ENCODE measurements at places on chromosomes 5 and 9.

DNA sequence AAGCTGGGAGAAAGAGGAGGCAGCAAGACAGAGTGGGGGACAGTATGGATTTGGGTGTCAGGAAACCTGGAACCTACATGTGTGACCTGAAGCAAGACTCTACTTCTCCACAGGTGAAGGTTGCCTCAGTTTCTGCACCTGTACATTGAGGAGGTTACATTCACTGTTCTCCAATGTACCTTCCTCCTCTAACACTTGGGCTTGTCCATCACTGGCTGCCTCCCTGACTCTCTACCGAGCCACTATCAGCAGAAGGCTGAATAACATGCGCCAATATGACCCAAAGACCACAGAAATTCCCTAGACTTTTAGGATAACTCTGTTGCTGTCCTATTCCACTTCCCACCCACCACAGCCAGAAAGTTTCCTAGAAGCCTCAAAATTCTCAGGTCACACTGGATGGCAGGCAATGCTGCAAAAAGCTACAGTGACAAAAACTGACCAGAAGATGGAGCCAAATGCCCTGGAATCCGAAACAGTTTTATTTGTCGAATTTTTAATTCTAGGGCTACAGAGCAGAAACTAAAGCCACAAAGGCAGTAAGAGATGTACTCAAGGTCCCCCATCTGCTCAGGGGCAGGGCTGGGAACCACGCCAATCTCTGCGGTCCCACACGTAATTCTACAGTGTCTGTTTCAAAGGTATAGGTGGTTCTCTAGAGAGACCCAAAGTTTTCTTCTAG, 64.4 kb downstream of the FAM114A2 start:
- DNase-seq = peak; percentile 43

DNA sequence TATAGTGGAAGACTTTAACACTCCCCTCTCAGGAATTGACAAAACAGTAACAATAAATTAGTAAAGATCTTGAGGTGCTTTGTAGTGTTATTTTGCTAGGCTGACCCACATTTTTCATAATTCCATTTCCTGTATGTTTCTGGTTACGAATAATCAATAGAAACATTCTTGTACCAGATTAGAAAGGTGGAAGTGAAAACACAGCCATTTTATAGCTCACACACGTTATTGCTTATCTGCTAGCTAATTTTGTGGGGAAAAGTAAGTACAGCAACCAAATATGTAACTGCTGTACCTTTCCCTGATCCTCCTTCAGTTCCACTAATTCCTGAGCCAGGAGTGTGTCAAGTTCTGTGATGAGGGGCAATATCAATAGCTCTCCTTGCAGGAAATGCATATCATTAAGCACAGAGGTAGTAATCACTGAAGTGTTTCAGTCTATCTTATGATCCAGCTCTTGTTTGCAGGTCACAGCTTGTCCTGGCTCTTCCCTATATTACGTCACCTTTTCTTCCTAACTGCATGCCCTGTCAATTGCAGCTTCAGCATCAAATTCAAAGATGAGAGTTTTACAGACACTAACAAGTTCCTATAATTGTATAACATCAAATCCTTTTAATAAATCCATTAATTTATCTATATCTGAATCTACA, 59.4 kb downstream of the MINAR2 start:
- no peak for DNase-seq

DNA sequence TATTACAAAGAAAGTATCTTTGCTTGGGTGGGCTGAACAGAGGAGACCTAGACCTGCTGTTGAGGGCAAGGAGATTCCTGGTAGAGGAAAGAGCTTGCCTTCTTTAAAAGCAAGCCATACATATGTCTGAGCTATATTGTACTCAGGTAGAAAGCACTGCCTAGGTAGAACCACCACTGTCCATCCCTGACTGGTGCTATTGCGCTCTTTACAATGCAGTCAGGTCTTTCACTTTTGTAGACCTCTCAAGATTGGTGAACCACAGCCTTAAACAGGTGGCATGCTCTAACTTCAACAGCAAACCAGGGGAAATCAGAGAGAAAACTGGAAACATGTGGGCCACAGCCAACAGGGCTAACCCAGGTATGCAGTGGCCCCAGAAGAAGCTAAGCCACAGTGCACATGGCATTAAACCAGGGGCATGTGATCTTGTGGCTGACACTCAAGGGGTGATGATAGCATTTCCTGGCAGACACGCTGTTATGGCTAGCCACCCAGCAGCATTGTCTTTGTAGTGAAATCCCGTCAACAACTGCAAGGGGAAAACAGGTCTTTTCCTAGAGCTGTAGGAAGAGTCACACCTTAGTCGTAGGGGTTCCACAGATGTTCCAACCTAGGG, 253.9 kb upstream of the PCSK5 start:
- DNase-seq = no peak

DNA sequence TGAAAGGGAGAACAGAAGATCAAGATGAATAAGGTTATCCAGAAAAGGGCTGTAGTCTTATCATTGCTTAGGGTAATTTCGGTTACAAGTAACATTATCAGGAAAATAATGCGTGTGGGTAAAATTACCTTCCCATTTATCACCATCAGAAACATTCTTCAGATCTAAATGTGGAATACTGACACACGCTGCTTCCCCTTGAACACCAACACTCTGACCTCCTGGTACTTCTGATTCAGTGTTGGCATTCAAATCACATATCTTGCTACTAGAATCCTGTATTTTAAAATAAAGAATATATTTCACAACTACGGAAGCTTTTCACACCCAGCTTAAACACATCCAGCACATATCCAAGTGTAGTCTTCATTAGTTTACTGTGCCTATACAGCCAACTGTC, 70.2 kb downstream of the PKD2L2 start:
- DNase-seq = no peak

- no peak for DNase-seq
Measured at GRCh38 chr9:136625101-136626065, 37.3 kb upstream of the EGFL7 start.

- no peak for DNase-seq
Measured at GRCh38 chr5:39267186-39267585, 47.8 kb upstream of the FYB1 start.

DNA sequence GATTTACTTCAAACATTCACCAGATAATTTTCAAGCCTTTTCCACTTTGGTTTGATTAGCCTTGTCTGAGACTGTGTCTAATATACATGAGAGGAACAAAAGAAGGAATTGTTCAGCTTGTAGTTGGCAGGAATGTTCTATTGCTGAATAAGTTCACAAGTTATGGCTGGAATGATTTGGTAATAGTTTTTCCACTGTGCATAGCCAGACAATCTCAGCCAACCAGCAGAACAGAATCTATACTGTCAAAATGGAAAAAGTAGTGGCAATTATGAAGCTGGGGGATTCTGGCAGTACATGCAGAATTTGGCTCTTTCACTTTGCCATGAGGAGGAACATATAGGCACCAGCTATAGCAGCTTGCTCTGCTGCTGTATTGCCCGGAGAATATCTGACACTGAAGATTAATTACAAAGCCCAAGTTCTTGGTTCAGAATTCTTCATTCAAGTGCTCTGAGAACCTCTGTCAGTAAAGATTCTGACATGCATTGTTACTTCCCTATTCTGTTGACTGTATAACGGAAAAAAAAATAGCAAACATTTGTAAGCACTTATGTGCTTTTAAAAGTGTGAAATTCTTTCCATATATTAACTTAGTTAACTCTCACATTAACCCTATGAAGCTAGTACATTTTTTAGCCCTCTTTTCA, 150.6 kb downstream of the PRR16 start:
- no peak for DNase-seq

GRCh38 chr5:154118893-154119336, 71.6 kb upstream of the GALNT10 start:
- DNase-seq = no peak

- DNase-seq = no peak
Measured at GRCh38 chr5:160187091-160187490, 42.2 kb upstream of the FABP6 start.

GRCh38 chr5:180689071-180689694, 39.8 kb upstream of the FLT4 start:
- peak; percentile 49 for DNase-seq

DNA sequence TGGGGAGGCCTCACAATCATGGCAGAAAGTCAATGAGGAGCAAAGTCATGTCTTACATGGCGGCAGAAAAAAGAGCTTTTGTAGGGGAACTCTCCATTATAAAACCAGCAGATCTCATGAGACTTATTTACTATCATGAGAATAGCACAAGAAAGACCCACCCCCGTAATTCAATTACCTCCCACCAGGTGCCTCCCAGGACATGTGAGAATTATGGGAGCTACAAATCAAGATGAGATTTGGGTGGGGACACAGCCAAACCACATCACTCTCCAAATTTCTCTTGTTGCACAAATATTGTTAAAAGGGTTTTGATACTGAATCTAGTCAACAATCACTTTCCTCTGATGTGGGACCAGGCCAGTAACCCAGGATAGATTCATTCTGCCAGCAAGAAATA, 1176.1 kb downstream of the CDH9 start:
- DNase-seq = no peak

GRCh38 chr9:120909904-120910303, 16.7 kb downstream of the TRAF1 start:
- DNase-seq = peak; percentile 81

GRCh38 chr9:9949978-9950377, 662.8 kb downstream of the PTPRD start:
- no peak for DNase-seq

DNA sequence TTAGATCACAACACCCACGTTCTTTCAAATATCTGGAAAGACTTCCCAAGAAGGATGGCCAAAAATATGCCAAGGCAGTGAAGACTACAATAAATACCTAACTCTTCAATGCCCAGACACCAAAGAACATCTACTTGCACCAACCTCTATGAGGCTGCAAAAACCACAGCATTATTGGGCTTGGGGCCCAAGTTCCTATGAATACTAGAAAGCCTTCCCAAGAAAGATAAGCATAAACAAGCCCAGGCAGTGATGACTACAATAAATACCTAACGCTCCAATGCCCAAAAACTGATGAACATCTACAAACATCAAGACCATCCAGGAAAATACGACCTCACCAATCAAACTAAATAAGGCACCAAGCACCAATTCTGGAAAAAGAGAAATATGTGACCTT, 41.3 kb downstream of the AP3B1 start:
- DNase-seq = no peak

DNA sequence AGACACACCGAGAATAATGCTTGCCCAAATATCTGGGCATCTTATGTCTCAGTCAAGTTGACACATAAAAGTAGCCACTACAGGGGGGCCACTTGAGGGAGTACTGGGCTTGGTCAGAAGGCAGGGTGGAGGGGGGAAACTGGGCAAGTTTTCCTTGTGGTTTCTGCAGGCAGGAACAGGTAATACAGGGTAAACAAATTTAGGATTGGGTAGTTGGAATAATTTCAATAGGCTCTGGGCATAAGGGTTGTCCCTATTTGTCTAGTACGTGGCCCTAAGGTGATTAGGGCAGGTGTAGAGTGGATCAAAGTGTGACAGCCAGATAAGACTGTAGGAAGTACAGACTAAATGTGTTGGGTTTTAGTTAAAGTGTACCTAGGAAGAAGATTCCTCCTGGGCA, 353.1 kb downstream of the TLE4 start:
- no peak for DNase-seq

- no peak for DNase-seq
Measured at GRCh38 chr9:124834591-124834990, 18.7 kb upstream of the WDR38 start.

GRCh38 chr9:91920630-91921350, 29.2 kb downstream of the ROR2 start:
- no peak for DNase-seq

DNA sequence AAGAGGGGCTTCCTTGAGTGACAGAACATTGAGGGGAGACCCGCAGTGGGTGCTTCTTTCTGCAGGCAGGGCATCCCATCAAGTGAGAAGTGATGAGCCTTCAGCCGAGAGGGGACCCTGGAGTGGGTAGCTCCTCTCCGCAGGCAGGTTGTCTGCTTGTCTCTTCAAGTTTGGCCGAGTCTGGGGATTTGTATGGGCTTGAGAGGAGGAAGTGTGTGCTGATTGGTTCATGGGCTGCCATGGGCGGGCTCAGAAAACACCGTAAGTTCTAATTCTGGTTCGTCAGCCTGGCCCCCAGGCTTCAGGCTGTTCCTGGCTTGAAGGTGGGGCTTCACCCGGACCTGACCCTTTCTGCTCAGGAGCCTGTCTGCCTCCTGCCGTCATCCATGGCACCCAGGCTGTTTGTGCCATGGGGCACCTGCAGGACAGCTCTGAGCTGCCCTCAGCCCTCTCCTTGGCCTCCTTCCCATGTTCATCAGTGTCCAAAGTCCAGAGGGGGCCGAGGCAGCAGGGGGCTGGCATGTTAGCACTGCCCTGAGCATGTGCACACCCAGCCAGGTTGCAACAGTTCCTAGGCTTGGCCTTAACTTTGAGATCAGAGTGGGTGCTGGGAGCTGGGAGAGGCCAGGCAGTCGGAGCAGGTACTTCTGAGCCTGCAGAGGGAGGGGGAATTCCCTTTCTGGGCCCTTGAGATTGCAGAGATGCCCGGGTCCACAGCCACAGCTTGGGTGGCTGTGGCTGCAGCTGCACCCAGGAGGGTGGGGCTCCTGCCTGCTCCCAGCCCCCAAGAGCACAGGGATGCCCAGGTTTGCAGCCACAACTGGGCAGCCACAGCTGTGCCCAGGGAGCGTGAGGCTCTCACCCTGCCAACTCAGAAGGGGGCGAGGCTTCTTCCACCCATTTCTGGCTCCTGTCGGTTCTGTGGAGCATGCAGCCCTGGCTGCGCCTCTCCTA, 13.5 kb upstream of the DHFR start:
- DNase-seq = no peak

- no peak for DNase-seq
Measured at GRCh38 chr9:109036744-109037680, 23.7 kb upstream of the CTNNAL1 start.

- no peak for DNase-seq
Measured at GRCh38 chr5:135379046-135379654, 19.9 kb downstream of the MACROH2A1 start.

DNA sequence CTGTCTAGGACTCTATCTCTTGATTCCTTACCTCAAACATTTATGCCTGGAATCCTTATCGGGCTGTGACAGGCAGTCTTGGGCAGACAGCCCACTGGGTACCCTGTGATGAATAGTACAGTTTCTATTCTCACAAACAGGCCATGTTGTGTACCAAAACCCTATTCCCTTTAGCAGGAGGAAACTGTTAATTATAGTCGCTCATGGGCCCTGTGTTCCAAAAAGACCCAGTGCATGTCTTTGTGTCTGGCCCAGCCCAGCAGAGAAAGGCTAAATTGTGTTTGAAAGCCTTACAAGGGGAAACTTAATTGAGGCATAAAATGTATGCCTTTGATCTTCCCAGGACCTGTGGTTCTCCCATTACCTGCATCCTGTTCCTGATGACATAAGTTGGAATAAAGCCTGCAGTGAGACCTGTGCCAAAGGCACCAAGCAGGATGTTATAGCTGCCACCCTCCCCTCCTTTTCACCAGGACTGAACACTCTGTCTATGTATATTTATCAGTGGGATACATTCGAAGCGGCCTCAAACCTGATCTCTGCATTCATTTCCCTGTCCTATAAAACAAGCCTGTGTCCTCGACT, 43.3 kb downstream of the TLR4 start:
- no peak for DNase-seq

Data from CD4-positive, alpha-beta T cell treated with Interleukin-15 for 4 hours (primary cell).